Sigmoid colon (tissue), 7 donors: ENCODE measurements at places on chromosomes 16 and 17. TPM values are rescaled to one million over a fixed set of nuclear protein-coding genes. Genes with fewer than 3 reads are reported as not detected.

The BRCA1 gene
- 10.2 TPM for total RNA-seq

The SNAI3 gene
- total RNA-seq, result 0.82 TPM

The MYL4 gene
- not detected for total RNA-seq

The CSH1 gene
- total RNA-seq, result not detected

The EXOSC6 gene
- total RNA-seq, result 13.5 TPM
